ENCODE measurements at places on chromosomes 16 and 17.

- no peak for DNase-seq
Observed at GRCh38 chr17:16342979-16343378, 10.3 kb downstream of the CENPV start.

DNA sequence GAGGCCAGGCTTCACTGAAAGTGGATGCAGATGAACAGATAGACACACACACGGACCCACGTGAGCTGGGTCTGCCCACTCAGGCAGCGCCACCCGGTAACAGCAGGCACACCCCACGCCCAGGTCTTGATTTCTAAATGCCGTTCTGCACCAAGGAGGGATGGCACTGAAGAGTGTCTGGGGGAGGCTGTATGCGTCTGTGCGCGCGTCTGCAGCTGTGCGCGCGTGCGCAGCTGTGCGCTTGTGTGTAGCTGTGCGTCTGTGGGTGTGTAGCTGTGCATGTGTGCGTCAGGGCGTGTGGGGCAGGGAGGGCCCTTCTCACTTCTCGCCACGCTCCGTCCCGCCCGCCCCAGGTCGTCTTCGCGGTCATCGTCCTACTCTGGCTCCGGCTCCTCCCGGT lies 15.5 kb upstream of the IL17C start:
- no peak for DNase-seq

- DNase-seq, result no peak
Observed at GRCh38 chr17:66276328-66276937, 26.0 kb upstream of the PRKCA start.

DNA sequence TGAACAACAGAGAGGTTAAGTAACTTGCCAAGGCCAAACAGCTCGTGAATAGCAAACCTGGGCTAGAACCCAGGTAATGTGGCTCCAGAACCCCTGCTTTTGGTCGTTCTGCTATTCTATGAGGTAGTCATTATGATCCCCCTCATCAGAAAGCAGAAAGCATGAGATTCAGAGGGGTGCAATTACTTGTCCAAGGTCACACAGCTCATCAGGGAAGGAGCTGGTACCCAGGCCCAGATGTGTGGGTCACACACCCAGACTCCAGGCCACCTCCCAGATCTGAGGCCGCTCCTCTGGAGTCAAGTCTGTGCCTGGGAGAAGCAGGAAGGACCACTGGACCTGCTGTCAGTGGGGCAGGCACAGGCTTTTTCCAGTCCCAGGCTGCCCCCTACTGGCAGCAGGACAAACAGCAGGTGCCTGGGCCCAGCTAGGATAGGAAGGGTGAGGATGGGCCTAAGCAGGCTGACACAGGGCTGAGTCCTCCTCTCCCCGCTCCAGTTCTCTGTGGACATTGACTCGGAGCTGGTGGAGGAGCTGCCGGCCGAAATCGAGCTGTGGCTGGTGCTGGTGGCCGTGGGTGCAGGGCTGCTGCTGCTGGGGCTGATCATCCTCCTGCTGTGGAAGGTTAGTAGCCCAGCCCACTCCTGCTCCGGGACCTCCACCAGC lies 7.8 kb upstream of the PDK2 start:
- peak; percentile 87 for DNase-seq

- DNase-seq, result no peak
Observed at GRCh38 chr17:55283256-55283965, 18.7 kb downstream of the HLF start.

- peak; percentile 66 for DNase-seq
Observed at GRCh38 chr17:2011411-2012371, 13.4 kb downstream of the RTN4RL1 start.

- DNase-seq, result no peak
Observed at GRCh38 chr16:21614896-21615295, 15.5 kb downstream of the METTL9 start.

GRCh38 chr16:17342031-17342430 lies 128.7 kb downstream of the XYLT1 start:
- DNase-seq, result no peak

DNA sequence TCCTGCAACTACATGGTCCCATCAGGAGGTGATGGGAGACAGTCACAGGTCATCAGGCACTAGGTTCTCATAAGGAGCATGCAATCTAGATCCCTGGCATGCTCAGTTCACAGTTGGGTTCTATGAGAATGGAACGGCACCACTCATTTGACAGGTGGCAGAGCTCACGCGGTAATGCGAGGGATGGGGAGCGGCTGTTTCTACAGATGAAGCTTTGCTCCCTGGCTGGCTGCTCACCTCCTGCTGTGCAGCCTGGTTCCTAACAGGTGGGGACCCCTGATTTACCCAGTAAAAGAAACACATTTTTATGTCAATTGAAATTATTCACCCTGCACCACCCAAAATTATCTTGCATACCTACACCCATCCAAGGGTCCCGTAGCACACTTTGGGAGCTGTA lies 42.7 kb upstream of the ZNHIT3 start:
- DNase-seq, result no peak

- no peak for DNase-seq
Observed at GRCh38 chr16:8878523-8878911, 3.6 kb upstream of the LITAFD start.

DNA sequence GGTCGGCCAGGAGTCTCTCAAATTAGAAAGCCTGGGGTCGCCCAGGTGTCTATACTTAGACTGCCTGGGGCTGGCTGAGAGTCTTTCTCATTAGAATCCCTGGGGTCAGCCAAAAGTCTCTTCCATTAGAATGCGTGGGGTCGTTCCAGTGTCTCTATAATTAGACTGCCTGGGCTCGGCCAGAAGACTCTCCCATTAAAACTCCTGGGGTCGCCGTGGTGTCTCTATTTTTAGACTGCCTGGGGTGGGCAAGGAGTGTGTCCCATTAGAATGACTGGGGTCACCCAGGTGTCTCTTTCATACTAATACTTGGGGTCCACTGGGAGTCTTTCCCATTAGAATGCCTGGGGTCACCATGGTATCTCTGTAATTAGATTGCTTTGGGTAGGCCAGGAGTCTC lies 2227.7 kb downstream of the TP53TG3F start:
- DNase-seq, result no peak

- DNase-seq, result no peak
Observed at GRCh38 chr17:7555320-7555948, 3.1 kb upstream of the TNFSF13 start.
